Motor neuron (in vitro differentiated cells): ENCODE measurements at places on chromosomes 16 and 17.

DNA sequence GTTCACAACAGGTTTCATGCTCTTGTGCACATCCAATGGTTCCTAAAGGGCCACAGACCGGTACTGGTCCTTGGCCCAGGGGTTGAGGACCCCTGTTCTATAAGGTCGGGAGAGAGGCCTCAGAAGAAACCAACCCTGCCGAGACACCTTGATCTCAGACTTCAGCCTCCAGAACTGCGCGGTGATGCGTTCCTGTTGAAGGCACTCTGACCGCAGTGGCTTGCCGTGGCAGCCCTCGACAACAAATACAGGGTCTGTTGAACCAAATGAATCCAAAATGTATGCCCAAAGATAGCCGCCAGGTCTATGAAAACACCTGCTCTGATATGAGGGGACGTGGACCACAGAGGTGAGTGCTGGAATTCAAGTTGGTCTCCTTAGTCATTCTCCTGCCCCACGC lies 389.8 kb downstream of the SEC14L1 start:
- no peak for ATAC-seq

GRCh38 chr16:11913425-11914079 lies 2.2 kb downstream of the GSPT1 start:
- ATAC-seq = no peak

GRCh38 chr17:72597354-72598087 lies 476.7 kb downstream of the SOX9 start:
- no peak for ATAC-seq

- ATAC-seq = no peak
Measured at GRCh38 chr17:72053036-72053435, 67.8 kb upstream of the SOX9 start.

GRCh38 chr16:88846088-88846487 lies 10.7 kb downstream of the GALNS start:
- no peak for ATAC-seq

GRCh38 chr16:68995011-68995504 lies 110.4 kb upstream of the HAS3 start:
- ATAC-seq = no peak

DNA sequence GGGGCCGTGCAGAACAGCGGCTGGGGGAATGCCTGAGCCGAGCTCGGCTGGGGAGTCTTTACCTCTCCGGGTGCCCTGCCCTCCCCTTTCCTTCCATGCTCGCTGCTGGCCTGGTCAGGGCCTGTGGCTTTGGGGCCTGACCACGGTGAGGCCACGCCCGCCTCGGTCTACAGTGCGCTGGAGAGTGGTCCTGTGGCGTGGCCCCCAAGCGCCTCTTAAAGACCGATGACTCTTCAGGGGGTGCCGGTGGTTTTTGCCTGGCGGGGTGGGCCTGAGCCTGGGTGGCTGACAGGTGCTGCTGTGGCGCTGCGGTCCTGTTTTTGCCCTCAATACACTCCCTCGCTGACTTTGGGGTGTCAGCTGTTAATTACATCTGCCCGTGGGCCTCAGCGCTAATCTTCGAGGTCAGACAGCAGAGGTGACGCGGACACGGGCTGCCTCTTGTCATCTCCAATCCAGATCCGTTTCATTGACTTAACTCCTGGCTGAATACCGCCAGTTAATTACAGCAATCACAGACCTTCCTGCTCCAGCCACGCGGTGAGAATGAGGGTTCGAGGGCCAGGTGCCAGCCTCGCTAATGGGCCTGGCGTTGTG lies 29.7 kb downstream of the GSE1 start:
- ATAC-seq = no peak

DNA sequence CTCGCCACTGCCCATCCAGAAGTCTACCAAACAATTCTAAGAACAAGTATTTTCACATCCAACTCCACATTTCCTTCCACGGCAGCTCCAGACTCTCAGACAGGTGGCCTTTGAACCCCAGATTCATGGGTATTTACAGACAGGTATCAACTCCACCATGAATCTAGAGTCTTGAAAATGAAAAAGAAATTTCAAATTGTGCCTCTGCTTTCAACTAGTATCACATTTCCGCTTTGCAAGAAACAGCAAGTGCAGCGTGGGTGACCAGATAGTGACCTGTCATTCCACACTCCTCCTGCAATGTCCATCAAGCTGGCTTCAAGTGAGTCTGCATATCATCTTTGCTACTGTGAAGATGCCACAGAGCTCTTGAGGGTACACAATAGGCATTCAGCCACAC lies 232.4 kb upstream of the RPL38 start:
- no peak for ATAC-seq

DNA sequence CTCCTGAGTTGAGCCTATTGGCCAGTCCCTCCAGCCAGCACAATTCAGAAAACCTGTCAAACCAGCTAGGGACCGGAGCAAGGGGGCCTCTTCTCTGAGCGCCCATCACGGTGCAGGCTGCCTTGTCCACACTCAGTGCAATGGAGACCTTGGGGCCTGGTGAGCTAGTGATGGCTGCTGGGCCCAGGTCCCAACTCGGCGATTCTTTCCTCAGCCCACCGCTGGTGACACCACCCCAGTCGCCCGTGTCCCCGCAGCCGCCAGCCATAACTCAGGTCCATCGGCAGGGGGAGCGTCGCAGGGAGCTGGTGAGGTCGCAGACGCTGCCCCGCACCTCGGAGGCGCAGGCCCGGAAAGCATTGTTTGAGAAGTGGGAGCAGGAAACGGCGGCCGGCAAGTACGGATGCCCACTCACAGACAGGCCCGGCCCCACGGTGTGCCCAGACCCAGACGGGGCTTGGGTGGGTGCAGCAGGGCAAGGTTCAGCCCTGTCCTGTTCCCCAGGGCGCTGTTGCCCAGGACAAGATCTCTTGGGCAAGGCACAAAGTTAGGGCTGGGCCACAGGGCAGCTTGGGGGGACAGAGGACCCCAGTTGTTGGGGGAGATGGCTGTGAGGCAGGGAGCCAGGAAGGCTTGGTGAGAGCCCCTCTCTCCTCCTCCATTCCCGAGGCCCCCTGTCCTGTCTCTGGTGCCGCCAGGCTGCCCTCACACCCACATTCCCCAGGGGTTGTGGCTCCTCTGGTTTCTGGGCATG lies 10.8 kb downstream of the SMTNL2 start:
- ATAC-seq = no peak

GRCh38 chr16:31436221-31437045 lies 6.2 kb downstream of the ZNF843 start:
- ATAC-seq = no peak

- ATAC-seq = no peak
Measured at GRCh38 chr16:68993456-68993855, 112.0 kb upstream of the HAS3 start.

DNA sequence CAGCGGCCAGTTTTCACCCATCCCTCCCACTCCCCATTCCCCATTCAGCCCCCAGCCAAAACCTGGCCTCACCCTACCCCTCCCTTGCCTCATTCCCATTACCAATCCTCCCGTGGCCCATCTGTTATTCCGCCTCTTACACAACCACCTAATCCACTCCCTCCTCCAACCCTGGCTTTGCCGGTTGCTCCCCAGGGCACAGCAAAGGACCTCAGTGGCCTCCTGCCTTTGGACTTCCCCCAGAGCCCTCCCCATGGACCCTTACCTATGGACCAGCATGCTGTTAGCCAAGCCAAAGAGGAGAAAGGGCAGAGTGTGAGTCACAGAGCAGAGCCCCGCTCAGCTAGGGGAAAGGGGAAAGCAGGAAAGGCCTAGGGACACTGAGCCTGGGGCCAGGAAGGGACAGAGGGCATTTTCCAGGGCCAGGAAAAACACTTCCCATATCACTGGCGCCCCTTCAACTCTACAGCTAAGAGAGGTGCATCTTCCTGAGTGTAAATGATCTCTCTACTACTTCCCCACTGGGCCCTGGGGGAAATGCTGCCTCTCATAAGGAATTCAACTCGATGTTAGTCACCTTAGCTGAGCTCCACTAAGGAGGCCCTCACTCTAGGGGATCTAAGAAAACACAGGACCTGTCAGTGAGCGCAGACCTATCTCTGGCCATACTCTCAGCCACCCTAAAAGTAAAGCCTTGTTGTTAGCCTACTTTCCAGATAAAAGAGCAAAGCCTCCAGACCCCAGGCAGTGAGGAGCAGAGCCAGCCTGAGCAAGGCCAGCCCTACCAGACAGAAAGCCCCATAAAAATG lies 10.6 kb downstream of the PEMT start:
- ATAC-seq = peak; percentile 19

GRCh38 chr16:87531418-87531817 lies 38.6 kb upstream of the ZCCHC14 start:
- no peak for ATAC-seq

GRCh38 chr17:30308406-30308805 lies 16.7 kb upstream of the BLMH start:
- no peak for ATAC-seq

- ATAC-seq = no peak
Measured at GRCh38 chr17:27569884-27570577, 61.0 kb upstream of the LGALS9 start.

GRCh38 chr17:20253323-20253722 lies 214.0 kb downstream of the LGALS9B start:
- ATAC-seq = no peak

- ATAC-seq = no peak
Measured at GRCh38 chr16:57804111-57804837, 2.0 kb upstream of the KIFC3 start.

- ATAC-seq = no peak
Measured at GRCh38 chr16:50611995-50612848, 64.0 kb downstream of the NKD1 start.

GRCh38 chr17:58615768-58616659 lies 75.8 kb downstream of the TEX14 start:
- ATAC-seq = peak; percentile 97

DNA sequence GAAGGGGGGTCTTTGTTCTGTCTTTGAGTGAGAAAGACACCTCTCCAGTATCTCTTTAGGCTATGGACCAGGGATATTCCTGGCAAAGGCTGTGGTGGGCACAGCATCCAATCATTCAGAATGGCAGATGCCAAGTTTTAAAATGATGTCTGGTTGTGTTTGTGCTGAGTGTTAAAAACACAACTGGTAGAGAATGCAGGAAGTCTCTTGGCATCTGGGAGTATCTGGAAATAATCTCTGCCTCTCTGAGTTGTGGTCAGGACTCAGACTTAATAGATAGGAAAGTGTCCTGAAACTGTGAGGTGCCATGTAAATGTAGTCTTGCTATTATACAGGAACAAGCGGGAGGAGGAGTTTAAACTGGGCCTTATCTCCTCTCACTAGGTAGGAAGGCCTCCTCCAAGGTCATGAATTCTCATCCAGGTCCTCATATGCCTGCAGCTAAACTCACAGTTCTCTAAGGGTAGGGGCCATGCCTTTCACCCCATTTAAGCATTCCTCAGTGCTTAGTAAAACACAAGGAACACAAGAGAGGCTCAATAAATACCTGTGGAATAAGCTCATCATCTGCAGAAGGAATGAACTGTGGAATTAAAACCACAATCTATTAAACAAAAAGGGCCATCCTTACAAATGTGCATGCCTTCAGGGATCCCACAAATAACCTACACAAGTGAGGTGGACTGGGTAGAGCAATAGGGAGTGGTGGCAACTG lies 317.6 kb downstream of the CBLN1 start:
- ATAC-seq = no peak

DNA sequence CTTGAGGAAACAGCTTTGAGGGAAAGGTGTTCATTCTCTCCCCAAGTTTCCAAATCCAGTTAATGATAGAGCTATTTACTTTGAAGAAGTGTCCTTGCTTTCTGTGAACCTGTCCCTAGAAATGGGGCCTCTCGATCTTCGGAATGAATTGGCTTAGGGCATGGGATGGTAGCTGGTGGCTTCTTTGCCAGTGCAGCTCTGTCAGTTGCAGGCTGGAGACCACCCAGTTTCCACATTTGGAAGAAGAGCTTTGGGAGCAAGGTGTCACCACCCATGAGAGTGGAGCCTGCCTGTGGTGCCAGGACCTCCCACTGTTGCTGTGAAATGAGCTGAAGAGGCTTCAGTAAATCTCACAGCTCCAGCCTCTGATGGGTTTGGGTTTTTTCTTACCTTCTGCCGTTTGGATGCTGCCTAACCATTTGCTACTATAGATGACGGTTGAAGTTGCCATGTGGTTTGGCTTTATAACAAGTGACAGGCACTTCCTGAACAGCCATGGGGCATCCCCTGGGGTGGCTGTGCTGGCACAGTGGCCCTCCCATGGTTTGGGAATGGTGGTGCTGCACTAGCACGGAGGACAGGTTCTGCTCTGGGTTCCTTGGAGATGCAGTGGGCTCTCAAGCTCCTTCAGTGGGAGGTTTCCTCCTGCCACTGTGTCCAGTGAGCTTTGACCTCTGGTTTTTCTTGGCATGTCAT lies 19.5 kb upstream of the SLC5A10 start:
- no peak for ATAC-seq

- no peak for ATAC-seq
Measured at GRCh38 chr16:6642271-6642670, 690.4 kb upstream of the RBFOX1 start.

DNA sequence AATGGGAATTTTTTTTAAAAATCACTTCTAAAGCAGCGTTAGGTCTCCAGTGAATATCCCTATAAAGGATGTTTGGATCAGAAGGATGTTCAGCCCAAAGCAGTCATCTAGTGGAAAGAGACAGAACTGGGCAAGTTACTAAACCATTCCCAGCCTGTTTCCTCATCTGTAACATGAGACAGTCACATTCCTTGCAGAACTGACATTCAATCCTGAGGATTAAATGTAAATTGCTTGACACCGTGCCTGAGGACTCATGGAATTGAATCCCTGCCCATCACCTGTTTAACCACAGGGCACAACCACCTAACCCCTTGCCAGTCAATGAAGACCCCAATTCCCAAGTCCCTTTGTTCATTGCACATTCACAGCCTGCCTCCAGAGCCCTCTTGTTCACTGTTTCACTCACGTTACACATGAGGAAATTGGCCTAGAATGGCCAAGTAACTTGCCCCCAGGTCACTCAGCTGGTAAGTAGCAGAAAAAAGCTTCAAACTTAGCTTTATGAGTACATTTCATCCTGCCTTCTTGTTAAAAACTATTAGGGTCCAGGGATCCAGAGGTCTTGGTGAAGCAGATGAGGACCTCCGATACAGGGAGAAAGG lies 1.4 kb downstream of the CMTM2 start:
- no peak for ATAC-seq

GRCh38 chr17:58313815-58314705 lies 14.5 kb downstream of the TSPOAP1 start:
- no peak for ATAC-seq

GRCh38 chr16:84048270-84048669 lies 5.7 kb upstream of the SLC38A8 start:
- no peak for ATAC-seq

DNA sequence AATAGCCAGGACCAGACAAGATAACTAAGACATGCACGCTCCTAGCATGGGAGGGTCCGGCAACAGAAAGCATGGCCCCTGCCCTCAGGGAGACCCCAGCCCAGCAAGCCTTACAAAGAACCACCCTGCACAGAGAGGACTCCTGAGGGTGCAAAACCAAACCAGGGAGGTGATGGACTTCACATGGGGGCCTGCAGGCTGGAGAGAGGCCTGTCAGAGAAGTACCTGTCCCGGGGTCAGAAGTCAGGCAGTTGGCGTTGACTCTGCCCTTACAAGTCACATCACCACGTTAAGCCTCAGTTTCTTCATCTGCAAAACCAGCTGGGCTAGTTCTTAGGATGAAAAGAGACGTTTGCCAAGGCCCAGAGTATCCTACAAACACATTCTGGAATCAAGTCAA lies 4.7 kb downstream of the OTOP2 start:
- no peak for ATAC-seq
